Activated naive CD8-positive, alpha-beta T cell treated with anti-CD3 and anti-CD28 coated beads, Interleukin-2, amount 10 ng/mL, durations not matched to agents 7 days and 5 days (primary cell): ENCODE measurements at places on chromosomes 6 and 20. TPM values are rescaled to one million over a fixed set of nuclear protein-coding genes. Genes with fewer than 3 reads are reported as not detected.

GRCh38 chr6:84348801-84349200 is 121.4 kb upstream of the CEP162 start:
- DNase-seq = no peak

- no peak for DNase-seq
Measured at GRCh38 chr6:131937226-131937625, 13.9 kb downstream of the CCN2 start.

- no peak for DNase-seq
Measured at GRCh38 chr6:116456927-116457326, 4.2 kb upstream of the CALHM6 start.

- DNase-seq = no peak
Measured at GRCh38 chr20:6868861-6869260, 101.4 kb downstream of the BMP2 start.

GRCh38 chr20:12984863-12985262 is 23.9 kb upstream of the SPTLC3 start:
- DNase-seq = no peak

DNA sequence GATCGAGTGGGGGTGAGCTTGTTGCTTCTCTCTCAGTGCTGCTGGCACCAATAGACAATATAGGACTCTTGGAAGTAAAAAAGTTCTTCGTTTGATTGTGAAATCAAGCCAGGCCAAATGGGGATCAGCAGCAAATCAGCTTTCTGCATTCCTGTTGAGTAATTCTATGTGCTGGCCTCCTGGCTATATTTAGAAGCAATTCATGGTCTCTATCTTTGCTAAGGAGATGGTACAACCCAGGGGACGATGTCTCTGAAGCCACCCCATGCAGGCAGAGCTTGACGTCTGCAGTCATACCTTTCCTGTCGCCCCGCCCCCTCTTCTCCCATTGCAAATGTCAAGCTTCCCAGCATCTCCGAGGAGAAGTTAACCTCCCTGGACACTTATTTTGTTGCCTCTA is 199.1 kb downstream of the SCP2D1 start:
- DNase-seq = no peak

APOBEC2 gene
- total RNA-seq = not detected

PROCR gene
- 2.4 TPM for total RNA-seq

SLPI gene
- not detected for total RNA-seq

TGM2 gene
- 0.43 TPM for total RNA-seq

TENT5A gene
- 3.1 TPM for total RNA-seq
